HT-29 (cell line): ENCODE measurements at places on chromosomes 2 and 18.

- no peak for DNase-seq
Observed at GRCh38 chr2:202100176-202100575, 27.1 kb downstream of the KIAA2012 start.

DNA sequence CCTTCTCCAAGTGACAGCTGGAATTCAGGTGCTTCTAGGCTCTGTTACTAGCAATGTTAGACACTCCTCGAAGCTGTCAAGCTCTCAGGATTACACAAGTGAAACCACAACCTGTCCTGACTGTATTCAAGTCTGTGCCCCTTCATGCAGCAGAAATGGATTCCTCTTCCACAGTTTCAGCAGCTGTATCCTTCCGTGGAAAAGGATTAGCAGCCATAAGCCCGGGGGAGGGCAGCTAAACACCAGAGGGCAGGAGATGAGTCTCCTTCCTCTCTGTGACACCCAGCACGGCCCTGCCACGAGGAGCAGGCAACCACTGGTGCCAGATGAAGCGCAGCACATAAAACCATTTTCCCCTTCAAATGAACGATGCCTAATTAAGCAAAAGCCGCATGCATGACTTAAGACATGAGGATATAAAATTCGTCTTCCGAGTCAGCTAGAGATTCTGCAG, 1.2 kb downstream of the ST3GAL5 start:
- peak; percentile 56 for DNase-seq

GRCh38 chr2:70143314-70144150, 47.3 kb downstream of the C2orf42 start:
- DNase-seq: peak; percentile 58

- no peak for DNase-seq
Observed at GRCh38 chr18:79372461-79372860, 23.3 kb upstream of the NFATC1 start.

DNA sequence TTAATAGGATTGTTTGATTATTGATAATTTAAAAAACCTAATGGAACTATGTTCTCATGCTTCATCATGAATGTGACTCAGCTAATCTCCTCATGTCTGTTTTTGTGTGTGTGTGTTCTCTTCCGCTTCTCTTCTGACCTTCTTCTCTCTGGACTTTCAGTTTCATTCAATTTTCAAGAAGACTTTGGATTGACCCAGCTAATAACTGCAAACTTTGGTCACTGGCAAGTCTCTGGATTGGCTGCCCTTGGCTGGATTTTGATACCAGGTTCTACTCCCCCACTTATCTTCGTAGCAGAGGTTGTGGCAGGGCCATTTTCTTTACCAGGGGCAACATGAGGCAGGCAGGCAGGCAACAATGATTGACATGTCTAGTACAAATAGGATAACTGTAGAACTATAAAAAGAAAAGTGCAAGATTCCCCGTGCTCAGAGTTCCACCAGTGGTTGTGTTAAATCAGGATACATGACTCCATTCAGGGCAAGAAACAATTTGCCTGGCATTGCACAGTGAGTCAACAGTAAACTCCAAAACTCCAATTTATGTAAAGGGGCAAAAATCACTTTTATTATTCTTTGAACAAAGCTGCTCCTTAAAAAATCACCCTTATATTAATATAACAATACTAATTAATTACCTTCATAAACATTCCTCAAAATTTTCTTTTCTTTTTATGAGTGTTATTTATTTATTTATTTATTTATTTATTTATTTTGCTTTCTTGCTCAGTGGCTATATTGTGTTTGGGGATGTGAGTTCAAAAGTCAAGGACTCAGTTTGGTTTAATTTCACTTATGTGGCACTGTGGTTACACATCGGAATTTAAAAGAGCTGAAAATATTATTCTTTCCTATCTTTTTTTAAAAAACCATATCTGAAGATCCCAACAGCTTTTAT, 167.6 kb downstream of the RND3 start:
- DNase-seq: no peak

DNA sequence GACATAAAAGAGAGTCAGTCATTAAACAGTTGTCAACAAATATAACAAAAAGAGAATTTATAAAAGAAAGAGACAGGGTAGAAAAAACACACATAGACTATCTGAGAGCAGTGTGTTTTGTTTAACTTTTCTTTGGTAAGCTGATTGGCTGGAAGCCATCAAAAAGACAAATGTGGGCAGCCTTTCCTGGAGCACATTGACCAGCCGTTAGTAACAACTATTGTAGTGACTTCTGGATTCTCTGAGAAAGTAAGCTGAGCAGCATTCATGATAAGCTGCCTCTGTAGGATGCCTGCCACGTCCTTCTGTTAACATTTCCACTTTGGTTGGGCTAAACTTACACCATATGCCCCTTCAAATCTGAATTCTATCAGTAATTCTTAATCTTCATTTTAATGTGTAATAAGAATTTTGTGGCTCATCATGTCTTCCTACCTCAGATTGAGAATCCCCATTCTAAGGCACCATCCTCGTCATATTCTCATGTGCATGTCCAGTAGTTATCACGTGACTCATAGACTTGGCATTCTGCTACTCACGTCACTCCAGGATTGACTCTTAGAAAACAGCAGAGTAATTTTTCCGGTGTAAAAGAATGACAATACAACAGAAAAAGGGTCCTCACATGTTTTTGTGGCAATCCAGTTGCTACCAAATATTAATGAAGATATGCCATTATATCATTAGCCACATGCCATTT, 43.4 kb upstream of the DNAJC10 start:
- no peak for DNase-seq

GRCh38 chr2:182649316-182649715, 66.7 kb upstream of the DNAJC10 start:
- peak; percentile 36 for DNase-seq

DNA sequence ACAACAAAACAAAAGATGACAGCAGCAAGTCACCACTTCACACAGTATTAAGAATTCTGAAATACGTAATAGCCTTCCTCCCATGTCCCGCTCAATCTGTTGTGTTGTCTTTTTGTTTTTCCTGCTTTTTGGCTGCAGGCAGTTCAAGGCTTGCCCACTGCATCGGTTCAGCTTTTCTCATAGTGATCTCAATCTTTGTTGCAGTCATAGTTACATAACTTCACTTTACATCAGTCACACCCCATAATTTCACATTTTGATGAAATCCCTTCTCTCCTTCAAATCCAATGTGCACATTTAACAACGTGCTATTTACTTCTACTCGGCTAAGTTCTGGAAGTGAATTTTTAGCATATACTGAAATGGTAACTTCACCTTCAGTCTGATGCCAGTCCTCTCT, 33.8 kb upstream of the HAAO start:
- no peak for DNase-seq

- no peak for DNase-seq
Observed at GRCh38 chr2:48541666-48542389, 11.9 kb downstream of the STON1 start.

- no peak for DNase-seq
Observed at GRCh38 chr18:63140997-63141777, 178.4 kb downstream of the BCL2 start.
